ENCODE measurements at places on chromosomes 4 and X.

DNA sequence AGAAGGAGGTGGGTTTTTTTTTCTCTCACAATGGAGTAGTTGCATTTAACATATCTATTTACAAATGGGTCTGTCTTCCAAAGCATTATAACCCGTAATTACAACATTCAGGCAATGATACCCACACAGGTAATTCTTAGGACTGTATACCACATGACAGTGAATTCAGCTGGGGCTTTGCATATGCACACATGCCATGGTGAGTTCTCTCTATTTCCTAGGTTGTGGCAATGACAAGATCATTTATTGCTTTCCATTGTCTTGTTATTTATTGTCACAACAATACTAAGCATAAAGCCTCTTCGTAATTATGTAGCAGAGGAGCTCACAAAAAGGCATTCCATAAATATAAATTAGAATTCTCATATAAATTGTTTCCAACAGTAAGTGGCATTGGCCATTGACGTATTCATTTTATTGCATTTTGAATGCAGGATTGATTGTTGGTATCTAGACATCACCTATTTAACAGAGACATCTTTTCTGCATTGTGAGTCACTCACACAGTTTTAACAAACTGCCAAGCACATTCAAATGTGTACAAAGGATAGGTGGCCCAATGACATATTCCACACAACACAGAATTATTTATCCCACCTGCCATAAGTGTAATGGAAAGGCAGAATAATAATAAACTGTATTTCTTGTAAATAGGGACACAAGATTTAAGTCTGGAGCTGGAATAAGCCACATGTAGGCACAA lies 390.7 kb upstream of the GALNT7 start:
- no peak for DNase-seq

DNA sequence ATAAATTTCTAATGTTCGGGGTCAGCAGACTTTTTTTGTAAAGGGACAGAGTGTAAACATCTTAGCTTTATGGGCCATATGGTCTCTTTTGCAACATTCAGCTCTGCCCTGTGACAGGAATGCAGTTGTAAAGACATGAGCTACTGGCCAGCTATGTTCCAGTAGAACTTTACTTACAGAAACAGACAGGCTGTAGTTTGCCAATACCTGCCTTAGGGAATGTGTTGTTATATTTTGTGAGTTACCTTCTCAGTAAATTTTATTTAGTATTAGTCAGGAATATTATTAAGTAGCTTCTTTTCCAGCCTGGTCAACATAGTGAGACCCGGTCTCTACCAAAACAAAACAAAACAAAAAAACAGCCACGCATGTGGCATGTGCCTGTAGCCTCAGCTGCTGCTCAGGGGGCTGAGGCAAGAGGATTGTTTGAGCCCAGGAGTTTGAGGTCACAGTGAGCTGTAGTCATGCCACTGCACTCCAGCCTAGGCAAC lies 48.7 kb downstream of the HTT start:
- DNase-seq: no peak

GRCh38 chr4:151436093-151436518 lies 27.1 kb downstream of the FHIP1A start:
- DNase-seq: no peak

GRCh38 chrX:17443556-17443955 lies 68.6 kb downstream of the NHS start:
- no peak for DNase-seq

GRCh38 chrX:46626566-46626965 lies 53.0 kb downstream of the CHST7 start:
- DNase-seq: no peak

- DNase-seq: no peak
These were observed 174.4 kb downstream of the CAMK2D start for GRCh38 chr4:113587156-113587555.

DNA sequence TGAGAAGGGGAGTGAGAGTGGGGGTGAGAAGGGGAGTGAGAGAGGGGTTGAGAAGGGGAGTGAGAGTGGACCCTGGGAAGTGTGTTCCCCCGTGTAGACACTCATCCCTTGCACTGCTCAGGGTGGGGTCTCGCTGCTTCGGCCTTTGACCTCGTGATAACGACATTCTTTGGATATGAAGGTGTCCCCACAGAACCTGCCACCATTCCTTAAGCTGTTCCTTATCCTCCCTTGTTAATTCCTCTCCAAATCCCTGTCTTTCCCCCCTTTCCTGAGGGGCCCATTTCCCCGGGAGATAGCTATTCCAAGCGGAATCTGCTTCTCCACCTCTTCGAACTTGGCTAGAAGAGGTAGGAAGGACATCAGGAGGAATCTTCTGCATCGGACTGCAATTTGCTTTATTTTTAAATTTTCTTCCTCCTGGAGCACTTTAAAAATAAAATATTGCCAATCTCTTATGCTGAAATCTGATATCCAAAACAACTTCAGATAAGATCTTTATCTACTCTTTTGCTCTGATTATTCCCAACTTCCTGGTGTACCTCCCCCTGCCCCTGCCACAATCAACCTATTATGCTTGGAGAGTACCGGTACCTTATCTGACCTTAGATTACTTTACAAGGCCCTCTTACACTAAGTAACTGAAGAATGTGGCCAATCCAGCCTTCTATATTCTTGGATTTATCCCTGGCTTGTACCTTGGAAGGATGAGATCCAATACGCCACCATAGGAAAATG lies 15.6 kb downstream of the TRIML1 start:
- DNase-seq: no peak

- DNase-seq: no peak
These were observed 113.2 kb downstream of the MID1 start for GRCh38 chrX:10507181-10507580.

GRCh38 chr4:156473151-156473550 lies 498.4 kb downstream of the PDGFC start:
- no peak for DNase-seq

- no peak for DNase-seq
These were observed 1.7 kb downstream of the CNOT6L start for GRCh38 chr4:77817304-77818072.

DNA sequence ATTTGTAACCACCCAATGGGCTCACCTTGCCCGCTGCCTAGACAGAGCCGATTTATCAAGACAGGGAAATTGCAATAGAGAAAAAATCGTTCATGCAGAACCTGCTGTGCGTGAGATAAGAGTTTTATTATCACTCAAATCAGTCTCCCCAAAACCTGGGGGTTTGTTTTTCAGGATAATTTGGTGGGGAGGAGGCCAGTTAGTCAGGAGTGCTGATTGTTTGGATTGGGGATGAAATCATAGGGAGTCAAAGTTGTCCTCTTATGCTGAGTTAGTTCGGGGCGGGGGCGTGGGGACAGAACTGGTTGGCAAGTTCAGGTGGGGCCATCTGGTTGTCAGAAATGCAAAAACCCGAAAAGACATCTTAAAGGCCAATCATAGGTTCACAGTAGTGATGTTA lies 203.0 kb downstream of the MAB21L2 start:
- no peak for DNase-seq
